NCI-H526 treated with DMSO at 0.1 percent for 48 hours (cell line): ENCODE measurements at places on chromosomes 3 and 15.

- no peak for DNase-seq
Observed at GRCh38 chr3:46987319-46987742, 7.9 kb downstream of the NBEAL2 start.

DNA sequence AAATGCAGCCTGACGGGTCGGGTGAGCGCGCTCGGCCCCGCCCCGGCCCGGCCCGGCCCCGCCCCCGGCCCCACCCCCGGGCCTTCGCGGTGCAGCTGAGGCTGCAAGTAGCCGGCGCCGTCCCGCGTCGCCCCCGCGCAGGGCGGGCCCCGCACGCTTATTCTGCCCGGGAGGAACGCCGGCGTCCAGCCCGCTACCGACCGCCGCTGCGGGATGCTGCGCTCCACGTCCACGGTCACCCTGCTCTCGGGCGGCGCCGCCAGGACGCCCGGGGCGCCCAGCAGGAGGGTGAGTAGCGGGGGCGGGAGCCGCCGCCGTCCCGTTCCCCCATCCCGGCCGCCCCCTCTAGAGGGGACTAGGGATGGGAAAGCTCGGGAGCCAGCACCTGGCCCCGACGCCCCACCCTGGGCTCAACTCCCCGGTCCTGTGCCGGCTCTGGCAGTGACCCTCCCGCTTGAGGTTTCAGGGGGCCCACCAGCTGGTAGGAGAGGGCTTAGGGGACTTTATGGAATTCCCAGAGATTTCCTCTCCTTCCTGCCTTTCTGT lies at the start of gene MYZAP:
Gene MYZAP (plus strand): TSS at position 83 of the 546 bp plus-strand sequence. CDS start 131 bp downstream, at position 214.
- no peak for DNase-seq

GRCh38 chr3:43171748-43172147 lies 65.9 kb upstream of the POMGNT2 start:
- no peak for DNase-seq

- no peak for DNase-seq
Observed at GRCh38 chr3:149790268-149790667, 2.1 kb downstream of the ANKUB1 start.

DNA sequence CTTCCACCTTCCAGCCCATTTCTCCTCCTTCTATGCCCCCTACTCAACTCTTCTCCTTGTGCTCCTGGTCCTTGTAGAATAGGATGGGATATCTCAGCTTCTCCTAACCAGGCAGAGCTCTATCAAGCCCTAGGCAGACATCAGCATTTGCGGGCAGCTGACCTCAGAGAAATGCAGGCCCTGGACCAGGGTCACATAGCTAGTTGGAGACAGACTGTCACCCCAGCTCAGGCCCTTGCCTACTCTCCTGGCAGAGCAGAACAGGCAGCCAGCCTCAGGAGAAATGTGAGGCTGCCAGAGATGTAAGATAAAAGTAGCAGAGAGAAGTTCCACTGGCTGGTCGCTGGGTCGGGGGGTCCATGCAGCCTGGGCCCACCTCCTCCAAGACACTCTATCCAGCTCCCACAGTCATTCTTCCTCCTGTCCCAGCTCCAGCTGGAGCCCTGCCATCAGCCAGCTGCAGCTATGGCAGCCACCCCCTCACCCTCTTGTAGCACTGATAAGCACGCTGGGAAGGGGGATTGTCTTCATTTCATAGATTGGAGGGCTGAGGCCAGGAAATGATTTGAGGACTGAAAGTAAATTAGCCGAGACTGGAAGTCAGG lies 4.0 kb downstream of the CYP8B1 start:
- no peak for DNase-seq

DNA sequence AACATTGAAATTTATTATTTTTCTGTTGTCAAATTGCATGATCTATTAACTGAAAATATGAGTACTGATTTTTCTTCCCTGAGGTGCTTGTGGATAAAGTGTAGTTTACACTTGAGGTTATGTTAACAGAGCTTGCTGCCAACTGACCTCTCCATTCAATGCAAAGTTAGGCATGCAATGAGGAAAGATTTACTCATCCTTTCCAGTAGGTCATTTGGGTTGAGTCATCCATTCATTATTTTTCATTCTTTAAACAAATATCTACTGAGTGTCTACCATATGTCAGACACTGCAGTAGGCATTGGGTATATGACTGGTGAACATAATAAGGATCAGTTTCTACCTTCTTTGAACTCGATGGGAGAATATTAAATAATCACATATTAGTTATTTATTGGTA lies 604.1 kb downstream of the EDEM1 start:
- DNase-seq = no peak

DNA sequence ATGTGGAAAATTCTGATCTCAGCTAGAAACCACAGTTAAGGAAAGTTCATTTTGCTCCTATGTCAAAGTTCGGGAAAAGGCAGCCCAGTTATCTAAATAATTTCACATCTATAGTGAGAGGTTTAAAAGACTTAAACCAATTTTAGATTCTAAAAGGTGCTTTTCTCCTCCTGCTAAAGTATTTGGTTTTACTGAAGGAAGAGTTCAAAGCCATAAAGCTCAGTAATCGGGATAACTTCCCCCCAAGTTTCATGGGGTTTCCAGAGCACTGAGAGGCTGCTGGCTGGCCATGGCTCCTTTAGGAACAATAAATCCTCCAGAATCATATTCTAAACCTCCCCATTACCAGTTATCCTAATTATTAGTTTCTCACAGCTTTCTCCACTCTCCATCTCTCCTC lies 38.2 kb downstream of the ZIC4 start:
- DNase-seq = no peak

DNA sequence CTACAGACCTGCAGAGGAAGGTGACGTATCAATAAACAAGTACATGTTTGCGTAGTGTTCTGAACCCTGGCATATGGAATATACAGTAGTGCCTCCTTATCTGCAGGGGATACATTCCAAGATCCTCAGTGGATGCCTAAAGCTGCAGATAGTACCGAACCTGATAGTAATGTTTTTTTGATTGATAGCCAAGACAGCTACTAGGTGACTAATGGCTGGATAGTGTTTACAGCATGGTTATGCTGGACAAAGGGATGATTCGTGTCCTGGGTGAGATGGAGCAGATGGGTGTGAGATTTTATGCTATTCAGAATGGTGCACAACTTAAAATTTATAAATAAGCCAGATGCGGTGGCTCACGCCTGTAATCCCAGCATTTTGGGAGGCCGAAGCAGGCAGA lies 55.8 kb upstream of the IGF2BP2 start:
- no peak for DNase-seq

GRCh38 chr3:7275396-7275795 lies 414.5 kb downstream of the GRM7 start:
- DNase-seq = no peak

GRCh38 chr3:39404943-39405686 lies 1.4 kb upstream of the RPSA start:
- DNase-seq = no peak

DNA sequence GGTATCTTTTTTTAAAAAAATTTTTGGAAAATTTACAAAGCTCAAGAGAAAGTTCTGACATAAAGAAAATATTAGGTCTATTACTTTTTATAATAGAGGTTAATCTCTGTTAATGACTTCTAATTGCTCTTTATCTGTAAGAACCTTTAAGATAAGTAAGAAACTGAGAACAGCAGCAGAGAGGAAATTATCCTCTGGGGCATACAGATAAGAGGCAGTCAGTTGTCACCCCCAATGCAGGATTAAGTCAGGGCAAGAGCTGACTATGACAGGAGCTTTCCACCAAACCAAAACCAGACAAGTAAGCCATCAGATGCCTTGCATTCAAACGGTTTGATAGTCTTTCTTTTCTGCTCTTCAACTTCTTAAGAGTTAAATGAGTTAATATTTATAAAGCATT lies 149.0 kb downstream of the GSK3B start:
- no peak for DNase-seq

GRCh38 chr3:158167737-158168557 lies 58.1 kb downstream of the RSRC1 start:
- no peak for DNase-seq

- DNase-seq = no peak
Observed at GRCh38 chr3:135135445-135135844, 340.4 kb downstream of the EPHB1 start.
